ENCODE measurements at places on chromosomes 11 and 22. TPM values are rescaled to one million over a fixed set of nuclear protein-coding genes. Genes with fewer than 3 reads are reported as not detected.

Gene FAM83F
- total RNA-seq: 17.4 TPM

Gene MOV10L1
- not detected for total RNA-seq

GRCh38 chr11:14308114-14308896 lies 50.7 kb downstream of the RRAS2 start:
- no peak for DNase-seq

GRCh38 chr22:24985826-24986214 lies 33.3 kb downstream of the KIAA1671 start:
- DNase-seq: peak; percentile 28

- DNase-seq: peak; percentile 75
Observed at GRCh38 chr11:70467201-70468085, 69.1 kb downstream of the CTTN start.

Gene CABP4
- 0.43 TPM for total RNA-seq

Gene ROBO3
- 39.1 TPM for total RNA-seq

DNA sequence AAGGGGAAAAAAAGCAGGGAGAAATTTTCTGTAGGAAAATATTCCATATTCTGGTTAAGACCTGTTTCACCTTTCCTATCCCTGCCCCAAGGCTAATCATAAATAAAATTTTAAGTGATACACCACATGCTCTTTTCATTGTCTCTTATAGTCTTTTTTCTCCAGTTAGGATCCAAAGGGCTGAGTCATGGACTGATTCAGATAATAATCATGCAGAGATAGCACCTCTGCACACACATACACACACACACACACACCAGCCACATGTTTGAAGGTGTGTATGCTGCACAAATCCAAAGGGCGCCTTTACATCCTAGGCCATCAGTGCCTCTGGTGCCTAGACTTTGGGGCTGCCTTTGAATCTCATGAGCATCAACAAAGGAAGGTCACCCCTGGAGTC lies 35.5 kb upstream of the CWF19L2 start:
- no peak for DNase-seq

- peak; percentile 72 for DNase-seq
Observed at GRCh38 chr22:37484480-37485394, 1.4 kb downstream of the MFNG start.

Gene CCDC116
- total RNA-seq: not detected

- no peak for DNase-seq
Observed at GRCh38 chr11:87425391-87425790, 387.7 kb downstream of the TMEM135 start.

DNA sequence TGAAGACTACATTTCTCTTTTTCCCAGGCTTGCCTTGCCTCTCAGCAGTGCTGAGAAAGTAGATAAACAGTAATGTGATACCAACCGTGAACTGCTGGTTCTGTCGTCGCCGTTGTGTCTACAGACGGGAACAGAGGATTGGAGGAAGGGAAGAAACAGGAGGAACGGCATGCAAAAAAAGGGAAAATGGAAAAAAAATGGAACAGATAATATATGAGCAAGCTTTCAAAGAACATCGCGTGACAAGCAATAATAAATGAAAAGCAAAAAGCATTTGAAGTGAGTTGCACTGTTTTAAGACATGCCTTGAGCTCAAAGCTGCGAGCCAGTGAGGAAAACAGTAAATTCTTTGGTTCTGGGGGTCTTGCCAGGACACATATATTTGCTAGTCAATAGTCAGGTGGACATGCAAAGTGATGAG lies 305.9 kb downstream of the CADM1 start:
- DNase-seq: peak; percentile 34

Gene TBX10
- not detected for total RNA-seq

- no peak for DNase-seq
Observed at GRCh38 chr22:26041931-26042330, 127.3 kb upstream of the SEZ6L start.
